ENCODE measurements at places on chromosomes 5 and 9. TPM values are rescaled to one million over a fixed set of nuclear protein-coding genes. Genes with fewer than 3 reads are reported as not detected.

The ZNF608 gene
- 7.3 TPM for total RNA-seq

The IL13 gene
- total RNA-seq = not detected

The CTXN3 gene
- not detected for total RNA-seq

The SGTB gene
- 7.8 TPM for total RNA-seq

The COL23A1 gene
- under 0.01 TPM for total RNA-seq

The PDLIM4 gene
- 15.7 TPM for total RNA-seq

The FOXD4L6 gene
- not detected for total RNA-seq

The ARL10 gene
- total RNA-seq = 5.8 TPM

The CCDC180 gene
- 0.32 TPM for total RNA-seq

Data from bladder microvascular endothelial cell (primary cell).